Activated CD4-positive, CD25-positive, alpha-beta regulatory T cell (primary cell): ENCODE measurements at places on chromosomes 16 and 17.

- no peak for DNase-seq
These were observed 12.0 kb downstream of the USP36 start for GRCh38 chr17:78828470-78829185.

- no peak for DNase-seq
These were observed 247.0 kb downstream of the GSG1L start for GRCh38 chr16:27816561-27816960.

DNA sequence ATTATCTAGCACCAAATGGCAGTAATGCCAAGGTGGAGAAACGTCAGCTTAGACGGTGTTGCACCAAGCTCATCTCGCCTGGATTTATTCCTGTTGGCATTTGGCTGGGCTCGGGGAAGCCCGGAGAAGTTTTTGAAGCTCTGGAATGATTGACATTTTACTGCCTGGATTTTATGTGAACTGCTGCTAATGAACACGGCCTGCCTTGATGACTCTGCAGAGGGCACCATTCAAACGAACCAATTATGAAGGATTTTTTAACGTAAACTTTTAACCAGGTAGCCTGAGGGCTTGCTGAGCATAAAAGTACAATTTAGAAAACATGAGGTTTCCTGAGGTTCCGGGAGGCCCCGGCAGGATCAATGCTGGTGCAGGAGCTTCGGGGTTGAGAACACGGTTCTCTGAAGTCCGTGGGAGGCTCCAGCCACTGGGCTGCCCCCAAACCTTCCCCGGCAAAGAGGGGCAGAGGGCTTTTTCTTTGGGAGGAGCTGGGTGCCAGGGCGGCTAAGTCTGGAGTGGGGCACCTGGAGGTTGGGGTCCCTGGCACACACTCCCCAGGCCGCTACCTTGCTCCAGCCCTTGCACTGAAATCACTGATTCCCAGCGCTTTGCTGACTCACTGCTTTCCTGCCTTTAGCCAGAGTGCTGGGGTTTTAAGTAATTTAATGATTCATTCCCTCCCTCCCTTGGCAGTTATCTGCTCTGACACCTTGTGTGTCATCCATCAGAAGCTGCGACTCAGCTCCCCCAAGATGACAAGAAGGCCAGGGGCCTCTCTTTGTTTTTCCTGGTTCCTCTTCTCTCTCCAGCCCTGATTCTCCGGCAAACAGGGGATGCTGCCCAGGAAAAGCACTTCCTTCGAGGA lies 161.2 kb upstream of the IRX3 start:
- no peak for DNase-seq

GRCh38 chr17:31902693-31903092 lies 1.2 kb upstream of the UTP6 start:
- no peak for DNase-seq

DNA sequence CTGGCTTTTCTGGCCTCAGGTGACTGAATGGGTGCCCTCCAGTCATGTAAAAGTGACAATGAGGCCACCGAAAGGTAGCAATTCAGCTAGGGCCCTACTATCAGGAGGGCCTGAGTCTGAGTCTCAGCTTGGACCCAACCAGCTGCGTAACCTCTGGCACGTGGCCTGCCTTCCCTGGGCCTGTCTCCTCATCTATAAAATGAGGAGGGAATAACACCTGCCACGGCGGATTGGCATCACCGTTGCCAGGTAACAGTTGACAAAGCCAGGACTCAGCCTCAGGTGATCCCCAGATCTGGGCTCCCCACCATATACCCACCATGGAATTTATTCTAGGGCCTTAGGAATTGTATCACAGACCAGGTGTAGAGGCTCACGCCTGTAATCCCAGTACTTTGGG lies 217.1 kb downstream of the KATNIP start:
- no peak for DNase-seq

- no peak for DNase-seq
These were observed 1.7 kb upstream of the LASP1 start for GRCh38 chr17:38867968-38868816.

- peak; percentile 35 for DNase-seq
These were observed 70.8 kb downstream of the XPO6 start for GRCh38 chr16:28140788-28141618.

- no peak for DNase-seq
These were observed 22.8 kb downstream of the PGS1 start for GRCh38 chr17:78401246-78401645.

- no peak for DNase-seq
These were observed 23.3 kb downstream of the CNP start for GRCh38 chr17:41989702-41990419.
